ENCODE measurements at places on chromosomes 5 and 9.

DNA sequence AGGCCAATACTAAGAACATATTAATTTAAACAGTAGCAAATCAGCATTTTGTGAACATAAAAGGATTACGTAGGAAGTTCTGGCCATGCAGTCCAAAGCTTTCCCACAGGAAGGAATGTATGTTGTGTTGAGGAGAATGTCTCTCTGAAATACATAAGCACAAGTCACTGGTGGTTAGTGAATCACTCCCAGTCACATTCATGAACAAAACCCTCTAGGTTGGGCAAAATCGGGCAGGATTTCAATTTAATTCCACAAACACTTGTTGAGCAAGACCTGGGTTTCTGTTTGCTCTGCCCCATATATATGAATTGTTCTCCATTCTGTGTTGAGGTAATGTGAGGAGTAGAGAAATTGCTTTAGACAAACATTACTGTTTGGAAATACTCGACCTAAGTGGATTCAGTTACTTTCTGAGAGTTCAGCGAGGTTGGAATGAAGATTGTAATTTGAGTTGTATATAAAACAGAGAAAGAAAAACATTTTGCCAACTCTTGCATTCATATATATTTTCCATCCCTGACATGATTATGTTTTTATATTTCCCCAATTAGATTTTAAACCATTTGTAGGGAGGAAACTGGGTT, 127.6 kb upstream of the RPS23 start:
- DNase-seq, result peak; percentile 99

DNA sequence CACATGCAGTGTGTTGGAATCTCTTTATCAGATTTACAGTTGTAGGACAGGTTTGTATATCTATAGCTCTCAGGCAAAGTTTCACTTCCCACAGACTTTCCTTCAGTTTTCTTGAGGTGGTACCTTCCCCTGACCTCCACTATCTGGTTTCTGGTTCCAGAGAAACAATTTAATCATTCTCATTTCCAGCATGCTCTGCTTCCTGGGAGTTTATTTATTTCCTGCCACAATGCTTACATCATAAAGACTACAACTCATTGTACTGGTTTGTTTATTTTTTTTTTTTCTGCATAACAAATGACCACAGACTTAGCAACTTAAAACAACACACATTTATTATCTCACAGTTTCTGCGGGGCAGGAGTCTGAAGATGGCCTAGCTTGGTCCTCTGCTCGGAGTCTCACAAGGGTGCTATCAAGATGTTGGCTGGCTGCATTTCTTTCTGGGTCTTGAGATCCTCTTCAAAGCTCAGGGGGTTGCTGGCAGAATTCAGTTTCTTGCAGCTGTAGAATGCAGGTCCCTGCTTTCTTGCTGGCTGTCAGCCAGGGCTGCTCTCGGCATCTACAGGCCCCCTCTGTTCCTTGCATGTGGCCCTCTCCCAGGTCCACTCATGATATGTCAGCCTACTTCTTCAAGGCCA, 247.7 kb downstream of the ENC1 start:
- peak; percentile 70 for DNase-seq

GRCh38 chr5:87829217-87829551, 416.5 kb upstream of the CCNH start:
- peak; percentile 10 for DNase-seq

GRCh38 chr5:28808967-28809810, 1770.8 kb upstream of the CDH9 start:
- no peak for DNase-seq

GRCh38 chr5:2399096-2399495, 352.4 kb downstream of the IRX2 start:
- DNase-seq, result no peak

DNA sequence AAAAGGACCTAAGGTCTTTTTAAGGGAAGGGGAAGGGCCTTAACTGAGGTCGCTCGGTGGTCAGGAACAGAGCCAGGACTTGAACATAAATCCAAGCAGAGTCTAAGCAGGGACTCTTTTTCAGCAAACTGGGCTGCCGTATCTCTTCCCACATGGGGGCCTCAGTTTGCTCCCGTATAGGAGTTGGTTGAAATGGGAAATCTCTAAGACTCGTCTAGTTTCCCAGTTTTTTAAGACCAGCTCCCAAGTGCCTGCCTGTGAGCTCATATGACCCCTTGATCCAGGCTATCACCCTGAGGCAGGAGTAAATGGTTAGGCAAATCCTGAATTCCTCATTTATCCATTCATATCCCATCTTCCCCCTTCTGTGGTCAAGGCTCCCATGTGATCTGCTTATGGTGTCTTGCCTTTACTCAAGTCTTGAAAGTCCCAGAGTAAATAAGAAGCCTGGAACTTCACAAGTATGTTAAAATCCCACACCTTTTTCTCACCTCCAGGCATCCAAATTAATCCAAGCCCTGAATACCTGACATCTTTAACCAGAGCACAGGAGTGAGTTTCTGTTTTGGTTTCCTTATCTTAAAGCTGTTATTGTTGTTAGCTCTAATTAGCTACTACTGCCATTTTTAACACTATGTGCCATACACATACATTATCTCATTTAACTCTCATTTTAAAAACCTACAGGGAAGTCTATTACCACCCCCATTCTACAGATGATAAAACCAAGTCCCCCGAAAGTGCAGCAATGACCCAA, 3.0 kb downstream of the ARSI start:
- no peak for DNase-seq

- DNase-seq, result peak; percentile 95
These were observed 146.3 kb downstream of the SNX18 start for GRCh38 chr5:54663866-54664265.

DNA sequence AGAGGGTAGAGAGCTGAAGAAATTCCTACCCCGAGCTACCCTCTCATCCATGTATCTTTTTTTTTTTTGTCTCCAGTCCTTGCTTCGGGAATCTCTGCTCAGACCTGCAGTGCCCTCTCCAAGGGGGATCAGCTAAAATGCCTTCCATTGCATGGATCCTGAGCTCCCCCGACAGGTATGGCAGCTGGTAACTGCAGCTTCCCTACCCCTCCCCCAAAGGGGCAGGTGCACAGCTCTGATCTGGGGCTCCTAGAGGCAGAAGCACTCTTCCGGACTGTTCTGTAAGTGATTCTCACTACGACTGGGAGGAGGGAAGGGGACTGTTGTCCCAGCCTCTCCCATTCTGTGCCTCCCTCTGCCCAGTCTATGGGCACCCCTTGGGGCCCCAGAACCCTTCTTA, 169.6 kb downstream of the MELK start:
- DNase-seq, result no peak

GRCh38 chr9:8616414-8616813, 816.8 kb upstream of the DMAC1 start:
- DNase-seq, result peak; percentile 4

DNA sequence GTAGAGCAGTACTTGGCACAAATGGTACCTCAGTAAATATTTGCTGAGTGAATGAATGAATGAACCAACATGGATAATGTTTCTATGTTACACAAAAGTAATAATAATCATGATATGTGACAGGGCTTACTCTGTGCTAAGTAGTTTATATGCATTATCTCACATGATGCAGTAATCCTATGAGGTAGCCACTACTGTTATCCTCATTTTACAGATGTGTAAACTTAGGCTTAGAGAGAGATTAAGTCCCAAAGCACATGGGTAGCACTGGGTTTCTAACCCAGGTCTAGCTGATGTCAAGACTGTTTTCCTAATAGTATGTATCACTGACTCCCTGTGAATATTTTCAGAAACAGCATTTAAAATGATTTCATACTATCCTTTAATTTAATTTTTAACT, 44.1 kb upstream of the VDAC1 start:
- DNase-seq, result no peak

GRCh38 chr5:79236970-79237739, 1.2 kb downstream of the JMY start:
- peak; percentile 34 for DNase-seq

- no peak for DNase-seq
These were observed 50.4 kb upstream of the ZSWIM6 start for GRCh38 chr5:61281686-61282085.
